ENCODE measurements at places on chromosomes 4 and X.

- DNase-seq = no peak
- no peak overlapping the region for H3K4me3 ChIP-seq
- no peaks in the 10 kb centered on the region for H3K36me3 ChIP-seq
- H3K27me3 ChIP-seq = no peaks in the 10 kb centered on the region
Observed at GRCh38 chr4:158314756-158315487, 104.6 kb downstream of the TMEM144 start.

- peak overlapping the region; percentile 73 for H3K27ac ChIP-seq
- DNase-seq = peak; percentile 12
- H3K27me3 ChIP-seq = peaks cover 5% of the 10 kb centered on the region
- H3K4me1 ChIP-seq = peaks cover 14% of the 10 kb centered on the region
- peaks cover 3% of the 10 kb centered on the region for H3K36me3 ChIP-seq
- H3K4me3 ChIP-seq = peak overlapping the region; percentile 97
Observed at GRCh38 chr4:25913056-25913850, 767 bp upstream of the SMIM20 start.

DNA sequence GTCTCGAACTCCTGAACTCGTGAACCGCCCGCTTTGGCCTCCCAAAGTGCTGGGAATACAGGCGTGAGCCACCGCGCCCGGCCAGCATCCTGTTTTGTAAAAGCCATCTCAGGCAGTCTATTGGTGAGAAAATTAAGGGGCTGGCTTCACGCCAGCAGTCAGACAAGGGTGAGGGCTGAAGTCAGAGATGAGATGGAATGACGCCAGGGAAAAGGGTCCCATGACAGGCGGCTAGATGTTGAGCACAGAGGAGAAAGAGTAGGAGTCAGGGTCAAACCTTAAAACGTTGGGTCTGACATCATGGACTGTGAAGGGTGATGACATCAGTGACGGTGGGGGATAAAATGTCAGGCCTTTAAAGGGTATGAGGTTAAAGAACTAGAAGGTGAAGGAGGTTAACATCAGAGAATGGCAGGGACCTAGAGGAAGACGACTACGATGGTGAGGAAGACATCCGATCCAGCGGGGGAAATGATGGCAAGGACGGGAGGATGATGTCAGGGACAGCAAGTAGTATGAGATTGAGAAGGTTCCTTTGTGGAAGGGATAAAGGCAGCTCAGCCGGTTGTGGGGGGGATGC lies 504 bp upstream of the RBM3 start:
- peak overlapping the region; percentile 99 for H3K27ac ChIP-seq
- peaks cover 13% of the 10 kb centered on the region for H3K4me1 ChIP-seq
- DNase-seq = no peak
- H3K4me3 ChIP-seq = peak overlapping the region; percentile 92
- H3K36me3 ChIP-seq = peaks cover 25% of the 10 kb centered on the region

DNA sequence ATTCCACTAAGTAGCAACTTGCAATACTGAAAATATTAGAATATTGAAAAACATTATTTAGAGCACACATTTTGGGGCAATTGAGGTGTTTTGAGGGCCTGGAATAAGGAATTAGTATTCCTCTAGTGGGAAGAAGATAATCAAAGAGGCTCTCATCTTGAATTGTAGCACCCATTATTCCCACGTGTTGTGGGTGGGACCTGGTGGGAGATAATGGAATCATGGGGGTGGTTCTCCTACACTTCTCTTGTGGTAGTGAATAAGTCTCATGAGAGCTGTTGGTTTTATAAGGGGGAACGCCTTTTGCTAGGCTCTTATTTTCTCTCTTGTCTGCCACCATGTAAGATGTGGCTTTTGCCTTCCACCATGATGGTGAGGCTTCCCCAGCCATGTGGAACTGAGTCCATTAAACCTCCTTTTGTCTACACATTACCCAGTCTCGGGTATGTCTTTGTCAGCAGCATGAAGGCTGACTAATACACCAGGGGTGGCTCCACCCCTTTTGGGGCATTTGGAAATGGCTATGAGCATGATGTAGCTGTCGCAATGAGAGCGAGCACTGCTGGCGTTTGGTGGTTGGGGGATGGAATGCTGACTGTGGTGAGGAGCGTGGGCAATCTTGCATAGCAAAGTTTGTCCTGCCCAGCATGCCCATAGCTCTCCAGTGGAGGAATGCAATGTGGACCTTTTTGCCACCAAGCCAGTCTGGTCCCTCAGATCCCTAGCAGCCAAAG lies 308.2 kb downstream of the FRMPD4 start:
- DNase-seq = no peak
- H3K27me3 ChIP-seq = no peaks in the 10 kb centered on the region
- H3K4me3 ChIP-seq = no peak overlapping the region
- no peak overlapping the region for H3K27ac ChIP-seq
- H3K4me1 ChIP-seq = no peaks in the 10 kb centered on the region

DNA sequence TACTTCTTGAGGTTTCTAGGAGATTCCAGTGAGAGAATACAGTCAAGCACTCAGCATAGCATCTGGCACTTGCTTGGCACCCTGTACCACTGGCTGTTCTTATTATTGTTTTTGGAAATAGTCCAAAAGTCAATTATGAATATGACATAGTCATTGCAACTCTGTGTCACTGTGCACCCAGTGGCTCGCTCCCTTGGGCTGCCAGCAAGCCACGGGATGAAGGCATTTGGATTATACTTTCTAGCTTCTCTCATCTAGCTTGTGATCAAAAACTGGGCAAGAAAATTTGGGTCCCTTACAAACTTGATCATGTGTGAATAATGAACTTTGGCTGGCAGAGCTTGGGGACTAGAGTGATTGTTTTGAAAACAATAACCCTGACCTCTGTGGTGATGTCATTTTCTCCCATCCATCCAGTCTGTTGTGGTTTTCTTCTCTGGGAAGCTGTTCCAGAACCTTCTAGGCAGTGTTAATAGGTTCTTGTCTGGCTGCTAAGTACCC lies 32.7 kb upstream of the LIMCH1 start:
- H3K27me3 ChIP-seq = no peaks in the 10 kb centered on the region
- H3K27ac ChIP-seq = no peak overlapping the region
- no peaks in the 10 kb centered on the region for H3K4me1 ChIP-seq
- no peak for DNase-seq
- H3K36me3 ChIP-seq = no peaks in the 10 kb centered on the region

GRCh38 chrX:54891573-54891972 lies 29.1 kb upstream of the TRO start:
- H3K4me1 ChIP-seq = no peaks in the 10 kb centered on the region
- no peaks in the 10 kb centered on the region for H3K27me3 ChIP-seq
- no peak overlapping the region for H3K27ac ChIP-seq
- H3K36me3 ChIP-seq = no peaks in the 10 kb centered on the region
- peak; percentile 12 for DNase-seq
- H3K4me3 ChIP-seq = no peak overlapping the region

- no peak for DNase-seq
- H3K27ac ChIP-seq = no peak overlapping the region
- H3K4me1 ChIP-seq = no peaks in the 10 kb centered on the region
- no peaks in the 10 kb centered on the region for H3K36me3 ChIP-seq
- no peaks in the 10 kb centered on the region for H3K27me3 ChIP-seq
Observed at GRCh38 chr4:84574069-84574720, 8.7 kb upstream of the CDS1 start.

DNA sequence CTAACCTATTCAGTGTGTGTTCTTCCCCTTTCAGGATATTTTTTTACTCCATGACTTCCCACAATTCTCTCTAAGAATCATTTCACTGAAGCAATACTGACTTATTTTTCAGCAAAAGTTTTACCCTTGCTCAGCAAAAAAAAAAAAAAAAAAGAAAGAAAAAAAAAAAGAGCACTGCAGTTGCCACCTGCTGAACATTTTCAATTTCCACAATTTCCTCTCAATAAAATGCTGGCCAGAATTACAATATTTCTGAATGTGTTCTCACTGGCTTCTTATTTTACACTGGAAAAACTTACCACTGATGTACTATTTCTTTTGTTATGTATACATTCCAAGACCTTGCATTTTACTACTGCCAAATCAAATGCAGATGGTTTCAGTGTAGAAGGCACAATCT lies 210.4 kb downstream of the PAPSS1 start:
- no peaks in the 10 kb centered on the region for H3K27me3 ChIP-seq
- no peaks in the 10 kb centered on the region for H3K4me1 ChIP-seq
- H3K4me3 ChIP-seq = no peak overlapping the region

DNA sequence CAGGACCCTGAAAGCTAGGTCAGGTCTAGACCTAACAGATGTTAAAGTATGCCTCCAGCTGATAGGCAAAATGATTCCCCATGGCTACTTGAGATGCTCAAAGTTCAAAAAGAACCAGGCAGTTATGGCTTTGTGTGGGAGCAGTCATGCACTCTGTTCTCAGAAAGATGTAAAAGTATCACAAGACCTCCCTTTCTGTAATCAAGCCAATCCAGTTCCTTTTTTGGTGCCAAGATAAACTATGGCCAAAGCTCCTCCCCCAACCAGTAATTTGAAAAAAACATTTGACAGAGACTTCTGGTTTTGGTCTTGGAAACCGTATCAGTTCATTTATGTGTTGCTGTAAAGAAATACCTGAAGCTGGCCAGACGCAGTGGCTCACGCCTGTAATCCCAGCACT lies 340.9 kb downstream of the CHIC1 start:
- no peaks in the 10 kb centered on the region for H3K27me3 ChIP-seq
- H3K4me3 ChIP-seq = no peak overlapping the region
- DNase-seq = no peak
- H3K4me1 ChIP-seq = no peaks in the 10 kb centered on the region

GRCh38 chr4:8218371-8219031 lies 19.4 kb downstream of the SH3TC1 start:
- no peak for DNase-seq
- no peak overlapping the region for H3K4me3 ChIP-seq
- no peaks in the 10 kb centered on the region for H3K4me1 ChIP-seq
- H3K27ac ChIP-seq = no peak overlapping the region
- no peaks in the 10 kb centered on the region for H3K27me3 ChIP-seq

DNA sequence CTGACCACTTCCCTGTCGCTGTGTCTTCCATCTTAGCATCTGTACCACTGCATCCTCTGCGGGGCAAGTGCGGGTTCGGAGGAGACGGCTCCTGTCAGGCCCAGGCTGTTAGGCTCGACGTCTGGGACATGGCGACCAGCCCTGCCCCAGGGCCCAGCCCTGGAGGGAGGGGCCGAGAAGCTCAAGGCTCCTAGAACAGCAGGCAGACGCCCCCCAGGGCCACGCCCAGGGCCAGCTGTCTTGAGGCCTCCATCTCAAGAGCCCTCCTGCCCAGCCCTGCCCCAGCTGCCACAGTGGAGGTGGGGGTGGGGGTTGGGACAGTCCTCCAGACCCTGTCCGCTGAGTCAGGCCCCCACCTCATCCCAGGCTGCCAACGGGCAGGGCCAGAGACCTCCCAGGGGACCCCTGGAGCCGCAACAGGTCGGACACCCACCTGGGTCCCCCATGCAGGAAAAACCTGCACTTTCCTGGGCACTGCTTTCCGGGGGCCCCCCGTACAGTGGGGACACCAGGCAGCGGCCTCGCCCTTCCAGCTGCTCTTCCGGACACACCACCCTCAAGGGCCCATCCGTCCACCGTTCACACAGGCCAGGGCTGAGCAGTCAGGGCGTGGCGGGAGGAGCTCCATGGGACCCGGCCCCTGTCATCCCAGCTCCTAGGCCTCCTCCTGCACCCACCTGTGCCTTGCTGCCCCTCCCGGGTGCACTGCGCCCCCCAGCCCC lies 83.1 kb downstream of the FAM53A start:
- no peak for DNase-seq
- H3K27me3 ChIP-seq = peaks cover 25% of the 10 kb centered on the region
- H3K4me3 ChIP-seq = no peak overlapping the region
- H3K4me1 ChIP-seq = no peaks in the 10 kb centered on the region

DNA sequence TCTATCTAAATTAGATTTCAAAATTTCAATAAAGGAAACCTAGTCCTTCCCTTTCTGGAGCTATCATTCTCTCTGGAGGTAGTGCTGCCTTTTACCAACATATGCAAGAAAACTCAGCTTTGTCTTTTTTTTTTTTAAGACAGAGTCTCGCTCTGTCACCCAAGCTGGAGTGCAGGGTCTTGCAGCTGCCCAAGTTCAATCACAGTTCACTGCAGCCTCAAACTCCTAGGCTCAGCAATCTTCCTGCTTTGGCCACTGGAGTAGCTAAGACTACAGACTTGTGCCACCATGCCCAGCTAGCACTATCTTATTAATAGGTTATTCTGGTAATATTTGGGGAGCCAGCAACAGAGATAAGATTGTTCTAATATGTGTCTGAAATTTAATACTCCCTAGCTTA lies 12.3 kb downstream of the AASDH start:
- no peaks in the 10 kb centered on the region for H3K27me3 ChIP-seq
- no peak for DNase-seq
- no peak overlapping the region for H3K27ac ChIP-seq

GRCh38 chr4:183324619-183325018 lies 2.4 kb upstream of the CLDN24 start:
- H3K4me3 ChIP-seq = no peak overlapping the region
- no peaks in the 10 kb centered on the region for H3K36me3 ChIP-seq
- no peaks in the 10 kb centered on the region for H3K27me3 ChIP-seq
- no peak overlapping the region for H3K27ac ChIP-seq
- DNase-seq = no peak

DNA sequence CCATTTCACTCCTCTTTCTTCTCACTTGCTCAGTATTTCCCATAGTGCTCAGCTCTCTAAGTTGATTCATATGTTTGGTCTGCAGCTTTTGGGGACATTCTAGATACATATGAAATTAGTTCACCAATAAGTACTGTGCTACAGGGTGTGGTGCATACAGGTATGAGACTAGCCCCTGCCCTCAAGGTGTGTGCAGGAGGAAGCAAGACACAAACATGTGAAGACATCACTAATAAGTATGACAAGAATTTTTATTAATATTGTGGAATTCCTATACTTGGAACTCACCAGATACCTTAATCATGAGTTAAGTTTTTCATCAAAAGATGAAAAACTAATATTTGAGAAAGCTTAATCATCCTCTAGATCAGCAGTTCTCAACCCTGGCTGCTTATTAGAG lies 505.2 kb downstream of the ZNF674 start:
- no peak overlapping the region for H3K27ac ChIP-seq
- H3K36me3 ChIP-seq = no peaks in the 10 kb centered on the region
- no peaks in the 10 kb centered on the region for H3K4me1 ChIP-seq
- no peak for DNase-seq
- no peak overlapping the region for H3K4me3 ChIP-seq

- no peaks in the 10 kb centered on the region for H3K27me3 ChIP-seq
- H3K36me3 ChIP-seq = no peaks in the 10 kb centered on the region
- H3K4me1 ChIP-seq = peaks cover 9% of the 10 kb centered on the region
Observed at GRCh38 chr4:139736661-139737060, 71.0 kb downstream of the MGST2 start.

GRCh38 chr4:33467291-33467690 lies 2747.1 kb downstream of the PCDH7 start:
- H3K36me3 ChIP-seq = no peaks in the 10 kb centered on the region
- no peaks in the 10 kb centered on the region for H3K4me1 ChIP-seq
- H3K27me3 ChIP-seq = no peaks in the 10 kb centered on the region
- H3K27ac ChIP-seq = no peak overlapping the region
- no peak for DNase-seq

- no peak for DNase-seq
- H3K36me3 ChIP-seq = no peaks in the 10 kb centered on the region
- no peak overlapping the region for H3K27ac ChIP-seq
- no peak overlapping the region for H3K4me3 ChIP-seq
- peaks cover 12% of the 10 kb centered on the region for H3K4me1 ChIP-seq
Observed at GRCh38 chr4:80188801-80189458, 8.4 kb upstream of the PRDM8 start.

Measured in large intestine (tissue), 12 donors.